ENCODE measurements at places on chromosomes 16 and 17.

DNA sequence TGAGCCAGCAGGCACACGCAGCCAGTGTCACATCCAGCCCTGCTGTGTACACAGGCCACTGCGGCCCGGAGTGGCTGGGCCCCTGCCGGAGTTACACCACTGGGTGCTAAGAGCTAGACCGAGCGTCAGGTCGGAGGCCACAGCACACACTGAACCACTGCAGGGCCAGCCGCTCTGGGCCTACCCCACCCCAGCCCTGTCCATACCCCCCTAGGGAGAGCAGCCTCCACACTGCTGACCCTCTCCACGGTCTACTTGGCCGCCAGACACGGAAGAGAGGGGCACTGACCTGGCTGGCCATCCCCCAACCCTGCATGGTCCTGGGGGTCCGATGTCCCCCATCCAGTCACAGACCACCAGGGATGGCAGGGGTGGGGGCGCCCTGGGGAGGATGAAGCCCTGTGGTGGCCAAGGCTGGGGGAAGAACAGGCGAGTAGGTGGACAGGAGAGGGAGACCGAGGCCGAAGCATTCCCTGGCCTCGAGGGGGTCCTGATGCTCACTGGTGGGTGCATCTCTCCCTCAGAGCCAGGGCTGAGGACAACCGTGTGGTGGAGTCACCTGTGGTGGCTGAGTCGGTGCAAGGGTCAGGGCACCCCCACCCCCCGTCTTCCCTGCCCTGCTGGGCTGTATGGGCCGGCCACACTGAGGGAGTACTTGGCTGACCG, 34.9 kb upstream of the ZC3H18 start:
- no peak for DNase-seq

DNA sequence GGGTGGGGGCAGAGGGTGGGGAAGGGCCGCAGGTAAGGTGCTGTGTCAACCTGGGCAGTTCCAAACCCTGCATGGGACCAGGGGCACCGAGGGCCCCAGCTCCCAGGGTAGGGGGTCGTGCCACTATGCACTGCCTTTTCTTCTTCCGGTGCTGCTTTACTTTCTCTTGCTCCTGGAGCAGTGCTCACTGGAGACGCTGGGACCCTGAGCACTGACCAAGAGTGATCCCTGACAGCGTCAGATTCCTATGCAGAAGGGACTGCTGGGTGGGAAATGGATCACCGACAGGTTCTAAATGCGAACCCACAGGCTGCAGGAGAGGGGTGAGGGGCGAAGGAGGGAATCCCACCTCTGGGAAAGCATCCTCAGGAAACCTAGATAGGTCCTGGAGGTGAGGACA, 470.1 kb downstream of the SOX9 start:
- DNase-seq: no peak

DNA sequence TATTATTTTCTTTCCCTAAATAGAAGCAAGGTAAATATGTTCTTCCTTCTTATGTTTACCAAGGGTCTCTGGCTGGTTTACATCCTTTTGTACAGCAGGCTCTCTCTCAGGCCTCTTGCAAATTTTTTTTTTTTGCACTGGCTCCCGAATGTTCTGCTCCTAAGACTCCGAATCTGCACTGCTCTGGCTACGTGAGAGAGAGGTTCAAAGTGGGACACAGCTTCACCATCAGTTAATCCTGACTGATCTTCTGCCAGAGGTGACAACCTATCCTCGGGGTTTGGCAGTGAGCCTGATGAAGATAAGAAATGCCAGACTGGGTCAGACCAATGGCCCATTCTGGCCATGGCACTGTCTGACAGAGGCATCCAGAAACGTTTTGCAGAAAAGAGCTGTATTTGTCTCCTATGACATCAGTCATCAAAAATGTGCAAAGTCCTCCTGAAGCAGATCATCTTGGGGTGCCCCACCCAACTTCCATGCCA, 136.9 kb downstream of the GRIN2A start:
- DNase-seq: no peak

- no peak for DNase-seq
Measured at GRCh38 chr16:7714775-7715174, 382.1 kb downstream of the RBFOX1 start.

DNA sequence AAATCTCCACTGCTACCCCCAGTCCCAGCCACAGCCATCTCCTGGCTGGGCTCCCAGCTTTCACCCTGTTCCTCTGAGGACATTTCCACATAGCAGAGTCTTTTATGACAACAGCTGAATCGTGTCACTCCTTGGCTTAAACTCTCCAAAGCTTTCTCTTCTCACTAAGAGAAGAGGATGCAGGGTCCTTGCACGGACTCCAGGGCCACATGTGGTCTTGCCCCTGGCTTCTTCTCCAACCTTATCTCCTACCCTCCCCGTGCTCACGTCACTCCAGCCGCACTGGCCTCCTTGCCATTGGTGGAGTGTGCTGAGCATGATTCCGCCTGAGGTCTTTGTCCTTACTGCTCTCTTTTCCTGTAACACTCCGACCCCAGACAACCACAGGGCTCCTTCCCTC, 39.9 kb upstream of the CCDC182 start:
- peak; percentile 44 for DNase-seq

DNA sequence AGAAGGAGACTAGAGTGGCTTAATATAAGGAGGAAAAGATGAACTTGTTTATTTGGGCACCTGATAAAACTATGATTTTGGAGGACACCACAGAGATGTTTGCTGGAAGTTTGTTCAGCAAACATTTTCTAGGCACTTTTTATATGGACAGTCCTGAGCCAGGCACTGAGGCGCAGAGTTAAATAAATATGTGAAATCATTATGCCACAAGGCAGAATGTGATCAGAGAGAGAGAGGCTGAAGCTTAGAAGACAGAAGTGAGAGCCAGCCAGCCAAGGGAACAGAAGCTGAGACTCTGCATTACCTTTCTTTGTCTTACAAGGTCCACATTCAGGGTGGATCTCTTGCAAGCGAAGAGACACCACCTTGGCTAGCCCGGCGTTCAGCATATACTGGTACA, 21.4 kb downstream of the GTF3C1 start:
- no peak for DNase-seq

DNA sequence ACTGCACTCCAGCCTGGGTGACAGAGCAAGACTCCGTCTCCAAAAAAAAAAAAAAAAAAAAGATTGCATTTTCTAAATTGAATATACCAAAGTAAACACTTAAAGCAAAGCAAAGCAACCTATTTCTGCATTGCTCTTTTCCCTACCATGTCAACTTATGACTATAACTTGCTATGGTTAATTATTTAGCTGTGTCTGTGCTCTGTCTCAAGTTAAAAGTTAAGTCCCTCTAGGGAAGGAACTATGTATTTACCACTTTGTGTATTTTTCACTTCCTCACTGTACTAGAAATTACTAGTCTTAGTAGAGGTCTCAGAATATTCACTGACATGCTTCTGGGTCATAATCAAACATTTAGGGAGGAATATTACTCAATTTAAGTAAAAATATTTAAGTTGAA, 711.7 kb upstream of the SOX9 start:
- DNase-seq: no peak

- DNase-seq: peak; percentile 48
Measured at GRCh38 chr17:75647061-75647460, 13.8 kb downstream of the SMIM5 start.

- peak; percentile 90 for DNase-seq
Measured at GRCh38 chr17:77734371-77735080, 224.0 kb upstream of the TNRC6C start.

DNA sequence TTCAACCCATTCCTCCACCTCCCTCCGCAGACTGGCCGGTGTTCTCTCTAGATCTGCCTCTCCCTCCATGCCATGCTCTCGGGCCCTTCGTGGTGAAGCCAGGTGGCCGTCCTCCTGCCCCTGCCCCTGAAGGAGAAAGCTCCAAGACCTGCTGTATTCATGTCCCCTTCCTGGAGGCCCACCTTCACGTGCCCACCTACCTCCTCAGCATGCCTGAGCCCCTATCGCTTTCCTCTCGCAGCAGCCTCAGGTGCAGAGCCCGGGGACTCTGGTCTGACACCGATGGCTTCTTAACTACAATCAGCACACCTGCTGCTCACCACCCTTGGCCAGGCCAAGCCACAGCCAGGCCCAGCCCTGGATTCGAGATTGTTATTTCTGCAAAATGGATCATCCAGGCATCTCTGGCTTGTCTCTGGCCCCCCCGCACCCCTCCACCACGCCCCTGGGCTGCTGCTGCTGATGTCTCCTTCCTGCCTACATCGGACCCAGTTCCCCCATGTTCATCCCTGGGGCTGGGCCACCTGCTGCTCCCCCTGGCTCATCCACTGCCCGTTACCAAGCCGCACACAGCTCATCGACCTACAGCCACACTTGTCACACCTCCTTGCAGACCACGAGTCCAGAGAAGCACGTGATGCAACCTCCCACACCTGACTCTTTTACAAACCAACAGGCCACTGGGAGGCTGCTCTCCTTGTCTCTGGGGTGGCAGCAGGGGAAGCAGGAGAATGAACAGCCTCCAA, 32.5 kb upstream of the TNFRSF13B start:
- peak; percentile 58 for DNase-seq

- no peak for DNase-seq
Measured at GRCh38 chr17:78127888-78128550, 536 bp downstream of the TMC6 start.

DNA sequence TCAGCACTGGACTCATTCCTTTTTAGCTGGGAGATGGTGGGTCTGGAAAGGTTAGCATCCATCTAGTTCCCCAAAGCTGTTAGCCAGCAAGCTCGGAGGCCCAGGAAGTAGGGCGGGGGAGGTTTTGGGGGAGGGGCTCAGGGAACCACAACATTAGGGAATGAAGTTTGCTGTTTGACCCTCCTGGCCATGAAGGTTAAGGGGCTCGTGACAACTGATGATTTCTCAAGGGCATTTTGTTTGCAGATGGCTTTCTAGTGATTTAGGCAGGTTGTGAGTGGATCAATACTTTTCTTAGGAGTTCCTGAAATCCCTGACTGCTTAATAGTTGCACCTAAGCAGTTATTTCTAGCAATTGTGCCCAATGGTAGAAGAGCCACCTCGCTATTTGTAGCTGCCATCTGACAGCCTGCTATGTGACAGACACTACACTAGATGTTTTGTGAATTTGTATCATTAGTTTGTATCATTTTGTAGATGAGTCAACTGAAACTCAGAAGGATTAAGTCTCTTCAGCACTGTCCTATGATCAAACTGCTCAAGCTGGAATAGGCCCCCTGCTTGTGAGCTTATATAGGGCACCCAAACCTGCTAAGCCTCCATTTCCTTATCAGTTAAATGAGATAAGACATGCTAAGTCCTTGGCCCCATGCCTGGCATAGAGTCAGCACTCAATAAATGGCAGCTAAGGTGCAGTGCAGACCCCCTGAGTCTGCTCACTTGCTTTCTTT, 146.4 kb downstream of the IRX3 start:
- DNase-seq: peak; percentile 66

GRCh38 chr16:20899477-20900298, 470 bp downstream of the DCUN1D3 start:
- no peak for DNase-seq
